Gastroesophageal sphincter (tissue), 4 donors: ENCODE measurements at places on chromosomes 5 and 9.

DNA sequence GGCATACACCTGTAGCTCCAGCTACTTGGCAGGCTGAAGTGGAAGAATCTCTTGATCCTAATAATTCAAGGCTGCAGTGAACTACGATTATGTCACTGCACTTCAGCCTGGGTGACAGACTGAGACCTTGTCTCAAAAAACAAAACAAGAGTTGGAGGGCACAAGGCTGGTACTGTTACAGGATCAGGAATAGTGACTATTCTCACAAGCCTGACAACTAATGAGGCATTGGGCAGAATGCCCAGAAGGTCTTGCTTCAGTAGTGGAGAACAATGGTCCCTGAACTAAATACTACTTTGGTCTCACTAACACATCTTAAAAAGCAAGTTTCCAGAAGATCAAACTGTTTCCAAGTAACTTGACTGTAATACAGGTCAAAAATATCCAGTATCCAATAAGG is 182.9 kb upstream of the RFX3 start:
- no peak for ATAC-seq

- no peak for ATAC-seq
Observed at GRCh38 chr5:170186856-170187255, 45.9 kb upstream of the C5orf58 start.

DNA sequence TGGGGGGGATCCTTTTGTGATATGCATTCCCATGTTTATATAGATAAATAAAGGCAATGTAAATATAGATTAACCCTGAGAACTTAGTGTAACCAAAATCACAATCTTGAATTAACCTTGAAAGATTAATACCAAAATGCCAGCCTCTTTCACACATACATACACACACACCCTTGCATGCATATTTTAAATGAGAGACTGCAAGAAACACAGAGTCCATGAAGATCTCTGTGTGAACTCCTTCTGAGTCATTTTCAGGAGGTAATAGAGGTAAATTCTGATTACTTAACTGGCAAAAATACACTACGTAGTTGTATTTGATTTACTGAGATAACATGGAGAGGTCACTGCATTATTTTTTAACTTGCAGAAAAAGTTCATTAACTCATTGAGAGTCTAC is 118.0 kb downstream of the SLF1 start:
- ATAC-seq, result no peak

GRCh38 chr5:37153661-37154060 is 95.5 kb downstream of the CPLANE1 start:
- no peak for ATAC-seq
